ENCODE measurements at places on chromosomes 5 and 9. TPM values are rescaled to one million over a fixed set of nuclear protein-coding genes. Genes with fewer than 3 reads are reported as not detected.

DNA sequence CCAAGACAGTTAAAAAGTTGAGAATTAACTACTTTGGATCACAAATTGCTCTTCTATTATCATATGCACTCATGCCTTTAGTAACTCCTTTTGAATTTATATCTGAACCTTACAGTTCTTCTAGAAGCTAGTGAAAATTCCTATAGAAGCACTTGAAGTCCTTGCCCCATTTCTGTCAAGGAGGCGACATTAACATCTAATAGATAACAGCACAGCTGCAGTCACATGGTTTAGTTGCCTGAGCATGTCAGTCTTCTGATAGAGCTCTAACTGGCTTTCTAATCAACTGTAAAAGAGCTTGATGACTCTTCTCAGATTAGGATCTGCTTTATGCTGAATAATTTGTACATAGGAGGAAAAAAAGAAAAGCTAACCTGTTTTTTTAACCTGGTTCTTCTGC is 9.0 kb downstream of the RFESD start:
- no peak for DNase-seq

Gene FGF10
- total RNA-seq, result 1.6 TPM

DNA sequence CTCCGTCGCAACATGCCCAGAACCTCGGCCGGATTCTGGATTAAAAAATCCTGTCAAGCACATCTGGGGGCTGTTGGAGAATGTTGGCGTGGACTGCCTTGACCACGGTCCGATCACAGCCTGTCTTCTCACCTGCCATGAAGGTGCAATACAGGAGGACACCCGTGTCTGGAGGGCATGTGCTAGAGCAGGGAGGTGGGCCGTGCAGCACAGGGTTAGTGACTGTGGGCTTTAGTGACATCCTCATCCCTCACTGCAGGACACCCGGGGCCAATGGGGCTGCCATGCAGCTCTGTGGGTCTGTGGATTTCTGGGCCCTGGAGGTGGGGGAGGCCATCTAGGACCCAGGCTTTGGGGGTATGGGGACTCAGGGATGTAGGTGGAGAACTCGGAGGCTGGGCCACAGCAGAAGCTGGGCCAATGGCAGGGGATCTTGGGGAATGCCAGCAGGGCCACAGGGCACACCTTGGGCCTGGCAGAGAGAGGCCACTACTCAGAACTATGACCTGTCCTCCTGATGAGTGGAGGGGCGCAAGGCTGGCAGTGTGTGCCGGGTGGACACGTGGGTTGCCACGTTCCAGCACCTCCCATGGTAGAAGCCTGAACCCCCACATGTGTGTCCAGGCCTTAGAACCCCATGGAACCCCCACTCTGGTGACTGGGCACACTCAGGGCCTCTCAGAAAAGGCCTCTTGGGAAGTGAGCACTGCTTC is 23.3 kb downstream of the ZDHHC11B start:
- no peak for DNase-seq

- peak; percentile 35 for DNase-seq
These were observed 72.0 kb upstream of the IL12B start for GRCh38 chr5:159402311-159402710.

Gene LTC4S
- 0.94 TPM for total RNA-seq

Gene PDCD1LG2
- 4.7 TPM for total RNA-seq

DNA sequence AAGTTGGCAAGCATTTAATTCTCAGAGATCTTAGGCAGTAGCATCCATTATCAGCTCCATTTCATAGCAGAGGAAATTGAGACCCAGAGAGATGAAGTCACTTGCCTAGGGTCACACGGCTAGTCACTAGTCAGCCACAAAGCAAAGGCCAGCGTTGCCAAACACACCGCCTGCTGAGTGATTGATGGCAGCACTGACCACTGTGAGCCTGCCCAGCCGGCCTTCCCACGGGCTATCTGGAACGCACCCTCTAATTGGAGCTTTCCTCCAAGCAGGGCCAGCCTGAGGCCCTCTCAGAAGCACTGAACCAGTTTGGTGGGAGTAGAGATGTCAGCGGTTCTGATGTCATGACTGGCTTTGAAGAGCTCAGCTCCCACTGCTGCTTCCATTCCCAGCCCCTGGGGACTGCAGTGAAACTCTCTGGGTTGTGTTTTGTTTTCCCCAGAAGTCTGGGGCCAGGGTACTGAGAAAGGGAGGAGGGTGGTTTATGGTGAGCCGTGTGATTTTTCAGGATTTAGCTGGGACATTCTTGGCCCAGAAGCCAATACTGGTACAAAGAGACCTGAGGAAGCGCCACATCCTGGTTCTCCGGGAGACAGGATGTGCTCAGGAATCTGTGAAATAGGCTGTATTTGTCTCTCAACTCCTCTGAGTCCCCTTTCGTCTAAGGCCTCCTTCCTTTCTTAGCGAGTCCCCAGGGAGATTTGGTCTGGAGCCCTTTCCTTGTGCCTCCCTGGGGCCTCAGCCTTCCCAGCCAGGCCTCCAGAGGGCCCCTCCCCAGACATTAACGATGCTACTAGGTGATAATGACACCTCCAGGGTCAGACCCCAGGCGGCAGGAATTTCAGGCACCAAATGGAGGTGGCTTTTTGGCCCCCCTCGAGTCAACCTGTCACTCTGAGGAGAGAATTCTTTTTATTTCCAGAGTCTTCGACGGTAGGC is 44.5 kb downstream of the SPRY4 start:
- peak; percentile 79 for DNase-seq

Gene ODF2
- total RNA-seq, result 18.6 TPM

- no peak for DNase-seq
These were observed 302.4 kb downstream of the SMARCA2 start for GRCh38 chr9:2317591-2317990.

DNA sequence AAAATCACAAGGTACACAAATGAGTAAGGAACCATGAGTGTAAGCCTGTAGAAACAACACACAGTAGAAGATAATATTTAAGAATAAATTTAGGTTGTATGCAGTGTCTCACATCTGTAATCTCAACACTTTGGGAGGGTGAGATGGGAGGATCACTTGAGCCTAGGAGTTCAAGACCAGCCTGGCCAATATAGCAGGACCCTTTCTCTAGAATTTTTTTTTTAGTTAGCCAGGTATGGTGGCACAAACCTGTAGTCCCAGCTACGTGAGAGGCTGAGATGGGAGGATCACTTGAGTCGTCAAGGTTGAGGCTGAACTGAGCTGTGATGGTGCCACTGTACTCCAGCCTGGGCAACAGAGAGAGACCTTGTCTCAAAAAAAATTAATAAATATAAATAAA is 401.2 kb upstream of the RORB start:
- no peak for DNase-seq

GRCh38 chr9:137186385-137186784 is 2.0 kb downstream of the ANAPC2 start:
- DNase-seq, result peak; percentile 32

Gene RHOBTB3
- total RNA-seq, result 223 TPM

- no peak for DNase-seq
These were observed 248.7 kb upstream of the MAP3K1 start for GRCh38 chr5:56566374-56567249.

DNA sequence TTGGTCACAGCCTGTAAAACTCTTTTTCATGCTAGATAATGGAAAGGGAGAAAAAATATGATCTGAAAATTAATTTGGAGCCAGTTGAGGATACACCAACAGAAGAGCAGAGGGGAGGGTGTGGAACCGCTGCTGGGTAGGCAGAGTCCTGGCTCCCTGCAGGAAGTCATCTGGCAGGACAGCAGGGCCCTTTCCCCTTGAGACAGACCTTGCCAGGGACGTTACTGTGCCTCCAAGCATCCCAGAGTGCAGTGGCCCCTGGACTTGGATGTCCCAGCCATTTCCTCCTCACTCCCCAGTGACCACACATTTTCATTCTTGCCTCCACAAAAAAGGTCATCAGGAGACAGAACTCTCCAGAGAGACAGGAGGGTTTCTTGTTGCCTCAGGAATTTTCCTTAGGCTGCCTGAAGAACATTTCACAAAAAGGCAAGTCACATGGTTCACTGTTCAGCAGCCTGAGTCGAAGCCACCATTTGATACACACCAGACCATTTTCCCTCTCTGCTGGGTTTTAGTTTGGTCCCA is 5.9 kb downstream of the TRPM3 start:
- DNase-seq, result no peak

- no peak for DNase-seq
These were observed 98.4 kb downstream of the NLN start for GRCh38 chr5:65820373-65820772.

Gene SAP30L
- 20.2 TPM for total RNA-seq

GRCh38 chr9:3285365-3286161 is 240.2 kb downstream of the RFX3 start:
- DNase-seq, result no peak

DNA sequence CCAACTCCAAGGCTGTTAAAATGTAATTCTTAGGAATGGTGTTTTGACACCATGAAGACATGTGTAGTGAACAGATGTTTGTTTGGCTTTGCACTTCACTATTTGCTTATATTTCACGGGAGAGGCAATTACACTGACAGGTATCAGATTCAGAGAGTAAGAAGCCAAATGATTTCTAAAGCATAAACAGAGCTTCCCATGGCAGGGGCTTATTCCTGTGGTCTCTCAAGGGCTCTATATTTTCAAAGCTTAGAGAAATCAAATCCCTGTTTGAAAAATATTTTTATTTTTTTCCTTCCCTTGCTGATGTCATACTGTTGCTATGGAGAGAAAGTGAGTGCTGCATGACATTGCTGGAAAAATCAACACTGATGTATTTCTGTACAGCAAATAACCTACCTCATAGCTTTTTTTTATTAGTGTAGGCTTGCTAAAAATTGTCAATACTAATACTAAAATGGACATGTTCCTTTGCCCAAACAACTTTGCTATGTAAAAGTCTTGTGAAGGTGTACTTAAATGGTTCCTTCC is 161.4 kb downstream of the GIN1 start:
- DNase-seq, result peak; percentile 35

GRCh38 chr9:35757226-35757891 is 3.3 kb upstream of the MSMP start:
- no peak for DNase-seq

- no peak for DNase-seq
These were observed 3.6 kb upstream of the CARD19 start for GRCh38 chr9:93092251-93092991.

Gene NEUROG1
- not detected for total RNA-seq

Gene QRFP
- total RNA-seq, result not detected

GRCh38 chr9:127588740-127589506 is 23.2 kb upstream of the STXBP1 start:
- DNase-seq, result no peak

Gene DMRTA1
- 2.0 TPM for total RNA-seq

GRCh38 chr5:12690361-12690760 is 786.1 kb upstream of the CTNND2 start:
- no peak for DNase-seq

DNA sequence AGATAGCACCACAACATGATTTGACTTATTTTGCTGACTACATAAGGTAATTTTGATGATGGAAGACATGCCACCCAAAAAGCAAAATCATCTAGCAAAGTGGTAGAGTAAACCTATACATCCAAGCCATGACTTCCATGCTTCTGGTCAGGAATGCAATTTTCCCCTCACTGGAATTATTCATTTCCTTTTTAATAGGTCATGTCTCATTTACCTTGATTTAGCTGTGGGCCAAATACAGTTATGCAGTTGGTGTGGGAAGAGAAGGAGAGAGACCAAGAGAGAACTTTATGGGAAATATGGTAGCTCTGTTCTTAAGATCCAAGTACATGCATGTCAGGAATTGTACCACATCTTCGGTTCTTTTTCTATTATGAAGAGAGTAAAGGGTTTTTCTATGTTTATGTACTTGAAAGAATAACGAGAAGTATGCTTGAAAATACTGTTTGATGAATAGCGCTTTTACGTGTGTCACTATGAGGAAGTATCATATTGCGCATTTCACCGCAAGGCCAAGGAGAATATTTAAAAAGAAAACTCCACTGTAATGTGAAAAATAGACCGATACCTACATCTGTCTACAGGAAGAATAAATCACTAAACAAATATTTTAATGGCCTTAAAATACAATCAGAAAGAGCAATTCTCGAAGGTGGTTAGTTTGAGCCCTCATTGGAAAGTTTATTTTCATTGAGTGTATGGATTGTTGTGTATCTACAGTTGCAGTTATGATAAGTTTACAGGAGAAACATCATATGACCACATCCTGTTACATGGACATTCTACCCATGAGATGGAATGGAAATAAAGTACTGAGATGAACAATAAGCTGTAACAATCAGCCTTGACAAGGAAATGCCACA is 134.0 kb downstream of the FOXD1 start:
- DNase-seq, result no peak

Gene ATP10B
- total RNA-seq, result not detected

- DNase-seq, result no peak
These were observed 159.4 kb upstream of the PRR16 start for GRCh38 chr5:120304663-120305062.

Gene SLC34A1
- not detected for total RNA-seq

GRCh38 chr9:107597743-107598217 is 108.2 kb upstream of the KLF4 start:
- DNase-seq, result no peak

Gene SHISAL2B
- total RNA-seq, result not detected

Gene GFI1B
- 0.10 TPM for total RNA-seq

GRCh38 chr5:52693836-52694235 is 93.9 kb upstream of the ITGA1 start:
- no peak for DNase-seq

DNA sequence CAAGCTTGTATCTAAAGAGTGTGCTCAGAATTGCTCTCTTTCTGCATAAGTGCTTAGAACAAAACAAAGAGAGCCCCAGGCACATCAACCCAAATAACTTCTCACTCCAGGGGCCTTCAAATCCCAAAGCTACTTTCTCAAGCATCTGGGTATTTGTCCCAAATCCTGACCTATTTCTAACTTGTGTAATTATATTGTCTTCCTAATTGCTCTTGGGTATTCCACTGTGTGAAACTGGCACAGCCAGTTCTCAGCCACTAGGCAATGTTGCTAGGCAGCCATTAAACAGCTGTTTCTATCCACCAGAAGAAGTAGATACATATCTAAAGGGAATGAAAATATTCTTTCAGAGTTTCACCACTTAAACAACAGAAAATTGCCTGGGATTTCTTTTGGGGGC is 198.8 kb downstream of the PRELID2 start:
- peak; percentile 26 for DNase-seq

Gene ZDHHC11
- 0.37 TPM for total RNA-seq

GRCh38 chr9:93267681-93268505 is 84.0 kb downstream of the WNK2 start:
- DNase-seq, result no peak

Gene APBB3
- total RNA-seq, result 23.2 TPM
